ENCODE measurements at places on chromosomes 11 and 22. TPM values are rescaled to one million over a fixed set of nuclear protein-coding genes. Genes with fewer than 3 reads are reported as not detected.

DNA sequence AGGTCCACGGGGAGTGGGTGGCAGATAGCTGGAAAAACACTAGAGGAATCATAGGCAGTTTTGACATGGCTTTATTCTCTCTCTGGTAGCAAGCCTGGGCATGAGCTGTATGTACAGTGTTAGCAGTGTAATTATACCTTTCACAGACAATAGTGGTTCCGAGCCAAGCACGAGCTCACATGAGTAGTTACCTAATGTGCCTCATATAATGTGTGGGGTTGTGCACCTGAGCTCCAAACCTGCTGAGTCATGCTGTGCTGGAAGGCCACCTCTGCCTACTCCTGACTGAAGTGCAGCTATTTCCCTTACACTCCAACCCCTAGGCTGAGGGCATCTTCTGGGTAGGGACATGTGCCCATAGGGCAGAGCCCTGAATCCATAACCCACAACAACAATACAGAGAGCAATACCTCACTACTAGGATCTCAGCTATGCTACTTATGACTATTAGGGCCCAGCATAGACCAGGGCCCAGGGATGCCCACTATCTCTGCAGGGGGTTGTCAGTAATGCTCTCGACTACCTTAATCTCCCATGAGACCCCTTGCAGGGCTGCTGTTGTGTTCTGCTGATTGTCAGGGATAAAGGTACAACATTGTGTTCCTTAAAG, 432.1 kb downstream of the DYNC2H1 start:
- DNase-seq: no peak

DNA sequence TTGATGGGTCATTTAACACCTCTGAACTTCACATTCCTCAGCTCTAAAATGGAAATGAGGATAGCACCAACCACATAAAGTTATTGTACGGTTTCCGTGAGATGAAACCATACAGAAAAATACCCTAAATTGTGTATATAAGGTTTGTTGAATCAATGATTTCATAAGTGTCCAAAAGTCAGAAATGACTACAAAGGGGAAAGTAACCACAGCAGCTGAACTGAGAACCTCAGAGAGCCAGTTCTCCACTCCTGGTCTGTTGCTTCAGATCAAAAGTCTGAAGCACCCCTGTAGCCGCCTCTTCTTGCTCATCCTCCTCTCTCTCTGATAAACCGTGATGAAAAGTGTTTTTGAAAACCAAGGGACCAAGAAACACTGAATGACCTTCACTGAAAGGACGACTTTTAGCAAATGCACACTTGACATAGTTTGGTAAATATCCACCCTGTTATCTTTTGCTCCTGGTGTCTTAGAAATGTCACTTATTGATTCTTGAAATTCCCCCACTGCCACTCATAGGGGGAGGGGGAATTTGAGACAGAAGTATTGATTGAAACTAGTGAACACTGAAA, 194.5 kb downstream of the NAV2 start:
- DNase-seq: no peak

DNA sequence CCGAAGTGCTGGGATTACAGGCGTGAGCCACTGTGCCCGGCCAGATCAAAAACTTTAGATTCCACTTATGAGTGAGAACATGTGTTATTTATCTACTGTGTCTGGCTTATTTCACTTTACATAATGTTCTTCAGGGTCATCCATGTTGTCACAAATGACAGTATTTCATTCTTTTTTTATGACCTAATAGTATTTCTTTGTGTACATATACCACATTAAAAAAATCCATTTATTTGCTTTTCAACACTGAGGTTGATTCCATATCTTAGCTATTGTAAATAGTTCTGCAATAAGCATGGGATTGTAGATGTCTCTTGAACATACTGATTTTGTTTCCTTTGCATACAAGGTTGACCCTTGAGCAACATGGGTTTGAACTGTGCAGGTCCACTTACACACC, 13.2 kb upstream of the SCGB1D1 start:
- DNase-seq: no peak

The KRTAP5-8 gene
- polyA plus RNA-seq: not detected

The CTSC gene
- 26.1 TPM for polyA plus RNA-seq

The CARNS1 gene
- 73.3 TPM for polyA plus RNA-seq

GRCh38 chr11:297586-298405, 1.5 kb downstream of the IFITM5 start:
- DNase-seq: no peak

GRCh38 chr11:10478066-10478465, 23.0 kb downstream of the AMPD3 start:
- DNase-seq: no peak

GRCh38 chr11:119852741-119853140, 123.7 kb upstream of the NECTIN1 start:
- DNase-seq: no peak

DNA sequence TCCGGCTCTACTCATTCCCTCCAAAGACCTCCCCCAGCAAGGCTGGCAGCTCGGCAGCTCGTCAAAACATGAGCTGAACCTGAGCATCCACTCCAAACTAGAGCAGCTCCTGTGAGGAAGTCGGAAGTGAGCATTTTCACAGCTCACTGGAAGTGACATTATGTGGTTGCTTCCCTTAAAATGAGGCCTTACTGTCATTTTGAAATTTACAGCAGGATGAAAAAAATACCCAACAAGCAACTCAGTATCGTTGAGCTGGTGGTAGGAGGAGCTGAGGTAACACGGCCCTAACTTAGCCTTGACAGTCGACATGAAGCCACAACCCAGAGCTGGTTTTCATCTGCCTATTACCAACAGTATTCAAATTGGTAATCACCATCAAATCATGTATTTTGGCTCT, 38.0 kb upstream of the ARFGAP3 start:
- DNase-seq: no peak

GRCh38 chr11:121241343-121242211, 51.0 kb upstream of the SC5D start:
- DNase-seq: no peak

DNA sequence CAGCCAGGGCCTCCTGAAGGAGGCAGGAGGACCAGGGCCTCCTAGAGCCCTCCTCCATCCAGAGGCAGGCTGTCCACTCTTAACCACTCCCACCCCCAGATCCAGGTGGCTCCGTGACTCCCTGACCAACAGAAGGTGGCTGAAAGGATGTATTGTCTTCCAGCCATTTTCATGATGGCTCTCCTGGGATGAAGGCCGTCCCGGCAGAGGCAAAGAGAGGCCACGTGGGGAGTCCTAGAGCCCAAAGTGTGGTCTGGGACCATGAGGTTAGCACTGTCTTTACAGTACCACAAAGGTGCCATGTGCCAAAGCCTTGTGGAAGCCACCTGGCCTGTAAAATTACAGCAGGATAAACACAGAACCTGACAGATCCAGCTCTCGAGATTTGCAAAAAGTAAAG, 42.3 kb downstream of the DUSP8 start:
- DNase-seq: no peak

GRCh38 chr11:65553301-65554001, 4.7 kb downstream of the LTBP3 start:
- no peak for DNase-seq

The SESN3 gene
- 110 TPM for polyA plus RNA-seq

DNA sequence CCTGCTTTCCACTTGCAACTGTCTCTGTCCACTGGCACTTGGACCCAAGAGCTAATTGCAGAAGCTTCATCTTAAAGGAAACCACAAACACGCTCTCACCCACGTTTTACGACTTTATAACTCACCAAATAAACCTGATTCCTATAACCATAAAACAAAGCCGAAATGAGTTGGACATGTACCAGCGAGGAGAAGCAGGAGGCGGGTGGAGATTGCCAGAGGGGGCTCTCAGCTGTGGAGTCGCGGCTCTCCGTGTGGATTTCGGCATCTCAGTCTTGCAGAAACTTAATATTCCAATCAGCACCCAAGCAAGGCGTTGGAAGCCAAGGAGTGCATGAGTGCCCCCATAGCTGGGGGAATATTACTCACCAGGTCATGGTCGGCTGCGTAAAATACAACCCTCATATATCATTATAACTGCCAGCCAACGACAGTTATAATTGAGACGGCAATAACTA, 483.6 kb downstream of the MN1 start:
- DNase-seq: no peak

The SPON1 gene
- 18.9 TPM for polyA plus RNA-seq

The GSTT4 gene
- polyA plus RNA-seq: not detected

DNA sequence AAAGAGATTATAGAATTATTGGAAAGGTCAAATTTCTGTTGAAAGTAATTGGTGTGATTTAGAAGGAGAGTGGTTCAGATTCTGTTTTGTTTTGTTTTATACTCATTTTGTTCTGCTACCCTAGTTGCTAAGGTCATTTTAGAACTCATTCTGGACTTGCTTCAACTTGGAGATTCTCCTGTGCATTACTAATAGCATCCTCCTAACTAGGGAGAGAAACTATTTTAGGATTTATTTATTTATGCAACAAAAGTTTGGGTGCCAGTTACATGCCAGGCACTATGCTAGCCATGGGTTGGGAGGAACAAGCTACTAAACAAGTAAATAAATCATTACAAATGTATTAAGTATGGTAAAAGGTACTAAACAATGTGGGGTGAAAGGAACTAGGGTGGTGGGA, 84.0 kb downstream of the YAP1 start:
- no peak for DNase-seq

DNA sequence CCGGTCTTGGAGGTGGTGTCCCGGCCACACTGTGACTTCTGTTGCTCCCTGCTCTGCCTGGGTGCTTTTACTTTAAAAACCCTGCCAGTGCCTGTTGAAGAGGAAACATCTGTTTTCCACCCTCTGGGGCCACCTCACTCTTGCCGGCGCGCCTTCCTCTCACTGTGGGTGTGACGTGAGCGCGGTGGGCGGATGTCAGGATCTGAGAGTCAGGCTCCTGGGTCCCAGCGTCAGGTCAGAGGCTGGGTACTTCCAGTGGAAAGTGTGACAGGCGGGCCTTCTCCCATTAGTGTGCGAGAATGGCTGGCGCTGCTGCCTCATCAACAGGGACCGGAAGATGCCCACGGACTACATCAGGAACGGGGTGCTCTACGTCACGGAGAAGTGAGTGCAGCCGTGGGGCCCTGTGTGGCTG, 54.2 kb downstream of the GRAMD4 start:
- DNase-seq: peak; percentile 22

- DNase-seq: no peak
Observed at GRCh38 chr11:1824221-1825038, 10.4 kb upstream of the SYT8 start.

DNA sequence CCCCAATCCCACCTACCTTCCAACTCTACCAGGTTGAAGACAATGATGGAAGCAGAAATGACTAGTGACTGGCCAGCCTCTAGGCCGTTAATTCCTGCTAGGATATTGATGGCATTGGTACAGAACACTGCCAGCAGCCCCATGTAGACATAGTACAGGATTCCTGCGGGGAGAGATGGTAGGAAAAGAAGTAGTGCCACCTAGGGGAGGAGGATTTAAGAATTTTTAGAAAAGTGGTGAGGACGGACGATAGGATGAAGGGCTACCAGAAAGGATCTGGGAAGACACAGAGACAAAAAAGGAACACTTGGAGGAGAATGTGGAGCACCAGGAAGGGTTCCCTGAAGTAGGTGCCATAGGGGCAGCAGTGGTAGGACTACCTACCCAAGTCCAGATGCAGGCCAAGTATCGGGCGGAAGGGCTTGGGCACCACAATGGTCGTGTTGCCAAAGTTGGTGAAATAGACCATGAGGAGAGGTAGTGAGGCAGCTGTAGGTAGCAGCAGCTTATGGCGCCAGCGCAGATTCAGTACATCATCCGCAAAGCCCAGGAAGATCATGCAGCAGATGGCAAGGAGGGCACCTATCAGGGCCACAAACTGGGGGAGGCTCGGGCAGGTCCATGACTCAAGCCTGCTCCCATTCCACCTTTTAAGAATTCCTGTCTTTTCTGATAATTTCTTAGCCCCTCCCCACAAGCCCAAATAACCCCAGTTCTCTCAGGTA, 1.2 kb downstream of the DPAGT1 start:
- no peak for DNase-seq

DNA sequence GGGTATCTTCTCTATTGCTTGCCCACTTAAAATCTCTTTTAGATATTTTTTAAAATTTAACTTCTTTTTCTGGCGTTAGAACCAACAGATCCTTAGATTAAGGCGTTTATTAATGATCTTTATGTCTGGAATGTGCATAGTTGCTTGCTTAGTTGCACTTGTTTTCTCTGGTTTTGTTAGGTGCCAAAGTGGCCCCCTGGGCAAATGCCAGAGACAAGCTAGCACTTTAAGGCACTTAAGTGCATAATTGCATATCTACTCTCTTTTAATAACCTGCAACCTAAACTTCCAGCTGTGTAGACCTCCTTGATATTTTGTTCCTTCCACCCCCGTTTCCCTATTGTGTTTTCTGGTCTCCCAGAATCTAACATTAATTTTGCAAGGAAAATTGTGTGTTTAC, 3.3 kb downstream of the RBM4 start:
- no peak for DNase-seq

DNA sequence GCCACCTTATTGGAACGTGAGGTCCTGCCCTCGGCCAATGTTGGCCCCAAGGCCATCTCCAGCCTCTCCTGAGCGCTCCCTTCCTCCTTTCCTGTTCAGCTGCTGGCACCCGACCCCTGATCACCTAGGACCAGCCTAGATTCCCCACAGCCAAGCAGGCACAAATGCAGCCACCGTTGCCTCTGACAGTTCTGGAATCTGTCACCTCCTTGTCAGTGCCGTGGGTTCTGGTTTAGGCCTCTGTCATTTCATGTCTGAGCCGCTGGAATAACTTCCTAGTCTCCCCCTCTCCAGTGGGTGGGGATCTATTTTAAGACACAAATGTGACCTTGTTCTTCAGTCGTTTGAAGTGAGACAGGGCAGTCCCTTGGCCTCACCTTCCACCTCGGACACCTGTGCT, 29.7 kb downstream of the FADS3 start:
- no peak for DNase-seq

The WNT11 gene
- polyA plus RNA-seq: 16.6 TPM

- no peak for DNase-seq
Observed at GRCh38 chr11:123382555-123383074, 47.5 kb upstream of the GRAMD1B start.

The KCNA4 gene
- polyA plus RNA-seq: 0.10 TPM

DNA sequence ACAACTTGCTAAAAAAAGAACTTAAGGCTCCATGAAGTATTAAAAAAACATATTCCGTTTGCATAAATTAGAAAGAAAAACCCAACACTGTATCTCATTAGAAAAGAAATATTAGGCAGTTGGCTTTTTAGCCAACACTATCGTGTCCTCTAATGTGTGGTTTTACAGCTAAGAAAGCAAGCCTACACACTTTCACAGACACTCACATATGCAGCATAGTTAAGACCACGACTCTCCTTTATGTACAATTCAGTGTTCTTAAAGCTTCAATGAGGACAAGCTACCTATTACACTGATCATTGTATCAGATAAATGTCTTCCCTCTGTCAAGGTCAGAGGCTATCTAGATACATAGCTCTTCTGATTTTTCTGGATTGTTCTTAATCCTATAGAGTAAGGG, 80.1 kb downstream of the PICALM start:
- DNase-seq: no peak
